ENCODE measurements at places on chromosomes 4 and X.

GRCh38 chr4:88244056-88244455, 40.3 kb downstream of the PPM1K start:
- no peak for DNase-seq

DNA sequence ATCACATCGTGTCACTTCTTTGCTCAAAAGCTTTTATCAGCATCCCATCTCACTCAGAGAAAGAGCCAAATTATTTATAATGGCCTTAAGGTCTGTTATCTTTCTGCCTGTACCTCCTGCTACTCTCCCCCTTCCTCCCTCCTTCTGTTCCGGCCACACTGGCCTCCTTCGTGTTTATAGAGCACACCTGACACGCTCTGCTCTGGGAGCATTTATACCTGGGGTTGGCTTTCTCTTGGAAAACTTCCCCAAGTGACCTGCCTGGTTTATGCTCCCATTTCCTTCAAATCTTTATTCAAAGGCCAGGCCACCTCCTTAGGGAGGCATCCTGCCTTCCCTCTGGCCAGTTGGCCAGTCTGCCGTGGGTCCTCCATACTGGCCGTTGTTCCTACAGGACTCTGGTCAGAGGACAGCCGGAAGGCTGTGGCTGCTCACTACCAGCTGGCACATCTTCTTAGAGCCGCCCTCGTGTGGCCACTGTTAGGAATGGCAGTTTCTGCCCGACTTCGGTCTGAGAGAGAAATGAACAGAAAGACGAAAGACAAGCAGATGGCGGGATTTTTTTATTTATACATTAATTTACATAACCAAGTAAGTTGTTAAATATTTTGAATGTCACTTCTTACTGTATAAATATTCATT, 80.2 kb upstream of the CBLL2 start:
- DNase-seq: peak; percentile 40

DNA sequence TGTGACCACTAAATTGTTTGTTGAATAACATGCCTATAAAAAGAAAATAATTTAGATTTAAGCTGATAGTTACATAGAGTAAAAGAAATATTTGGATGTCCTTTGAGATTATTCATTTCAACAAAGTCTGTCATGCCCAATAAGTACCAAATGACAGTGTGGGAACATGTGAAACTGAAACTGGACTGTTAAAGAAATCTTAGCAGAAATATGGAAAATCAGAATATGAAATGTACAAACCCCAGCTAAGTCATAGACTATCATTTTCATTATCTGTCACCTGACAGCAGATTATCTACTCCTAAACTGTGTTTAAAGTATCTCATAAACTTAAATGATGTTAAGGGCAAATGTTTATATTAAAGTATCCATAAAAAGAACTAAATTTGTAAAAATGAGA, 437.8 kb upstream of the FAM241A start:
- no peak for DNase-seq

- DNase-seq: no peak
Observed at GRCh38 chr4:2322841-2323240, 60.9 kb upstream of the MXD4 start.

DNA sequence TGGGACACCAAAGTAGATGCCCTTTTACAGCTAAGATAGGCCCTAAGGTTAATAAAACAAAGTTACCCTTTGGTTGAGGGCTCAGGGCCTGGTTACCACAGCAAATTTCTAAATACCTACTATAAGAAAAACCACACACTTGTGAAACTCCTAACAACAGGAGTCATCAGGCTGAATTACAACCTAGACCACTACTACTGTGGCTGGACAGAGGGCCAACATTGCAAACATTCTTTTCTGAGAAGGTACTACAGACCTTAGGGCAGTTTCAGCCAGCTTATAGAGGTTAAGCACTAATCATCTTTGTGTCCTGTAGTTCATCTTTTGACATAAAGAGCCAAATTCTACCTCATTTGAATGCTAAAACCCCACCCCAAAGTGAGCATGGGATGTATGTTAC, 504.0 kb downstream of the RAPGEF2 start:
- no peak for DNase-seq

DNA sequence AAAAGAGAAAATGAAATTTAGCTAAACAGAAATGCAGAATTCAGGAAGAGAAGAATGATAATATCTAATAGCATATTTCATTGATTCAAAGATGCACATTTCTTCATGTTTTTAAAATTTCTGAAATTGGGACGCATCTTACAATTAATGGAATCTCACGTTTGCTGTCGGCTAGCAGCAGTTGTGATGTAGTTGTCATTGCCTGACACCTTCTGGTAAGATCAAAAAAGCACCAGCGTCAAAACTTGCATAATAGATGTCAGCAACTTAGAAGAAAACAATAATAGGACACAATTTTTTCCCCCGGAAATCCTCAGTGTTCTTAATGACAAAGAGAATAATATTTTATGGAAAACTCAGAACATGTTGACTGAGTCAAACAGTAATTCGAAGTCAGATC, 29.8 kb upstream of the SLC7A3 start:
- no peak for DNase-seq

DNA sequence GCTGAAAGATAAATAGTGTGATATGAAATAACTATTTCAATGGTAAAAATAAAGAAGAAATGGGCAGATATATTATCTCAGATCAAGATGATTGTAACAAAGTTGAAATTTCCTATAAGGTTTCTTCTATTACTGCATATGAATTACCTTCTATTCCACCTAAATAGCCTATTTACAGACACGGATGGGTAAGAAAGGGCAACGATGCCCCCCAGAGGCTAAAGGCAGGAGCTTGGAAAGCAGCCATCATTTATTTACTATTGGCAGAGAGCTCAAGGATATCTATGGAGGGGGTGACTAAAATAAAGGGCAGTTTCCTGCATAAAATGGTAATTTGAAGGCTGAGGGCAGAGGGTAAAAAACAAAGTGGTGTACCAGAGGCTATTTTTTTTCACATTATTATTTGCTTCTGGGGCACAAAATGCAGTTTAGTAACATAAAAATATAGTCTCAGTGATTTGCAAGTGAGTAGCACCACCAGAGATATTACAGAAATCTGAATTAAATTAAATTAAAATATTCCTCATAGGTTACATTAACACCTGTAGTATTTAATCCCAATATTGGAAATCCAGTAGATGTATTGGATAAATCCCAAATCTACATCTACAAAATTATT, 123.1 kb downstream of the BTC start:
- peak; percentile 37 for DNase-seq

- no peak for DNase-seq
Observed at GRCh38 chrX:371907-372306, 14.8 kb downstream of the PPP2R3B start.

GRCh38 chrX:9729171-9729885, 36.3 kb downstream of the GPR143 start:
- DNase-seq: no peak

DNA sequence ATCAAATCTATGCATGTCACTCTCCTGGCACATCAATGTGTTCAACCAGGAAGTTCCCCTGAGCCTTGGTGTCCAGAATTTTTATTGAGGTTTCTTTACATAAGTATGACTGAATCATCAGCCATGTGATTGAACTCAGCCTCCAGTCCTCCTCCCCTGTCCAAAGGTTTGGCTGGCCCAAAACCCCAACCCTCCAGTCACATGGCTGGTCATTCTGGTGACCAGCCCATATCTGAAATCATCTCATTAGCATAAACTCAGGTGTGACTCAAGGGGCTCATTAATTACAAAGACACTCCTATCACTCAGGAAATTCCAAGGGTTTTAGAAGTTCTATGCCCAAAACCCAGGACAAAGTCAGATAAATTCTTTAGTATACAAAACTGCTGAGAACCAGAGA, 20.6 kb upstream of the SUPT20HL2 start:
- DNase-seq: no peak

- DNase-seq: no peak
Observed at GRCh38 chrX:134908356-134908755, 82.4 kb upstream of the SMIM10 start.

GRCh38 chr4:182724414-182724813, 192.8 kb downstream of the DCTD start:
- no peak for DNase-seq

DNA sequence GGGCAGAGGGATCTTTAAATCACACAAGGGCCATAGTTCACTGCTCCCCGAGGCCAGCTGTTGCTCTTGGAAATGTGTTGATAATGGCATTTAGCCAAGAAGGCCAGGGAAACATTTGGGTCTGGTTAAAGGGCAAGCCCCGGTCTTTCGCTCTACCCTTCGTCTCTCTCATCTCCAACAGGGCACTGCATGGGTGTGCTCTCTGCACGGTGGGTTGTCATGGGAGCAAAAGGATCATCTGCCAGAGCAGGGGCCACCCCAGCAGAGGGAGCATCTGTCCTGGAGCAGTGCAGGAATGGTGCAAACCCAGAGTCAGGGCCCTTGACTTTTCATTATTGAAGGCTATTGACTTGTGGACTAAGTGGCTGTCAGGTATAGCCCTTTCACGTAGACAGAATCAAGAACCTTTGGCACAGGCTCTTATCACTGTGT, 22.7 kb upstream of the PGRMC2 start:
- no peak for DNase-seq

DNA sequence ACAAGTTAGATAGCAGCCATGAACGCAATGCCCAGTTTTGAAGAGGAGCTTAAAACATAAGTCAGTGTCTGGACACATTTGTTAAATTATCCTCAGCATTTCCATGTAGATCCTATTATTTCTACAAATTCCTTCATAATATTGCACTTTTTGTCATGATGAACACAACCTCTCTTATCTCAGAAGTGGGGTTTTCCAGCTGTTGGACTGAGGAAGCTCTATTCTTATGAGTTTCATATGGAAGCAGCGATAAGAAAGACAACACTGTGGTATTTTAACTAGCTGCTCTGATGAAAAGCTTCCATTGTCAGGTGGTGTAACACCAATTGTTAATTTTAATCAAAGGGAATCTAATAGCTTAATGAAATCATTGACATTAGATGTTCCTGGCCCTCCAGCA, 308.7 kb downstream of the GBA3 start:
- DNase-seq: no peak

GRCh38 chrX:134631426-134632346, 26.6 kb downstream of the PLAC1 start:
- DNase-seq: no peak

DNA sequence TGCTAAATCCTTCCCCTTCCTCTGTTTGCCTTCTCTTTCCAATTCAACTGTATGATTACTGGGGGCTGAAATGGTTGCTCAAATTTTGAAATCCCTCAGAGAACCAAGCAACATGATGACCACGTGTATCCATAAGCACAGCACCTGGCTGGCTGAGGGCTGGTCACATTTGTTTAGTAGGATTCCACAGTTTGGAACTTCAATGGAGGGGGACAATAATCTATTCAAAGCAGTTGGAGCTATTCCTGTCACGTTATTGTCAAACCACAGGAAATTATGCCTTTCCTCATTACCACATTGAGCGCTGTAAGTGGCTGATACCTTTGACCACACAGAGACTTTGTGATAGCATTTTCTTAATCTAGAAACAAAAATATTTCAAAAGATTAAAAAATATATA, 7.0 kb downstream of the TMSB4X start:
- DNase-seq: no peak

DNA sequence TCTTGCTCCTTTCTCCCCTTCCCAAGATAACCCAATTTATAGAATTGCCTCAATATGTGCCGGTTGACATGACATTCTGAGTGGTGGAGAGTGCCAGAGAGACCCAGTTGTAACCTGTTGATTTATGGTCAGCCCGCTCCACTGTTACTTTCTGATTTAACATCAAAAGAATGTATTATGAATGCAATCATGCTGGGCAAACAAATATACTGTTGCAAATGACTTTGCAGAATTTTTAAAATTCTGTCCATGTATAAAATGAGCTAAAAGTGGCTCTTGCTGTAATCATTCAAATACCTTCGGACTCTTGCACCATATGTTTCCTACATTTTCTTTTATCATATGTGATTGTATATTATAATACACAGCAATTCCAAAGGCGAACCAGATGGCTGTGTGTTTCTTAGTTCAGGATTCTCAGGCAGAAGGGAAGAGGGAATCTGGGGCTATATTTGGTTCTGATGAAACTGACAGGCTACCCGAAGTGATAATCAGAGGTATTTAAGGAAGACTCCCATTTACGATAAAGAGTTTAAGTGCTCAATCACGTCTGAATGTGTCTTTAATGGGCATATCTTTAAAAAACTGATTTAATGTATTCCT, 131.7 kb downstream of the CLCN4 start:
- no peak for DNase-seq

DNA sequence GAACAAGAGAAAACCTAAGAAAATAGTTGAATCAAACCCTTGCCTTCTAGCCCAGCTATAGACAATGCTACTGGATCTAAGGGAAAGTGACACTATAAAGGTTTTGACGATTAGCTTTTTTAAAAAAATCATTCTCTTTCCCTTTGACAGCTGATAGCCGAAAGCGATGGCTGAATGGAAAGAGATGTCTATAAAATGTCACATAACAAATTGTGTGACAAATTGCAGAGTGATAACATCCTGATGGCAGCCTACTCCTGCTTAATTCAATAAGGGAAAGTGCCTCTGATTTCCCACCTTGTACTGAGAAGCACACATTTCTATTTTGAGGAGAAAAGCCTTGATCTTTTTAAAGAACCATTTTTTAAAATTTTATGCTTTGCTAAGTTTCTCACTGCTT, 114.5 kb downstream of the SORBS2 start:
- DNase-seq: no peak

DNA sequence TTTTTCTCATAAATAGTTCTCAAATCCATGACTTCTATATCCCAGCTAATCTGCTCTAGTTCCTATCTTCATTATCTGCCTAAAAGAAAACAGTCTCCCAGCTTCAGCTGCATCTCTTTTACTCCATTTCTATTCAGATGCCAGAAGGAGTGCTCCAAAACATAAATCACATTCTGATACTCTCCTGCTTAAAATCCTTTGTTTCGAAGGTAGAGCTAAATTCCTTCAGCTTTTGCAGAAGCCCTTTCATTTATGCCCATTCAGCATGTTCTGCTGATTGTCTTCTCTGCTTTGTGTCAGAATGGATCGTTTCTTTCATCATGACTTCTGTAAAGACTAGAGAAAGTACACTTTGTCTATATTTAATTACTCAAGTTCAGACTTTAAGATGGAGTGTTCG, 440.1 kb upstream of the SMIM31 start:
- no peak for DNase-seq

GRCh38 chr4:118417325-118417724, 64.5 kb upstream of the PRSS12 start:
- no peak for DNase-seq

- DNase-seq: no peak
Observed at GRCh38 chr4:1250921-1251772, 2.2 kb upstream of the CTBP1 start.

DNA sequence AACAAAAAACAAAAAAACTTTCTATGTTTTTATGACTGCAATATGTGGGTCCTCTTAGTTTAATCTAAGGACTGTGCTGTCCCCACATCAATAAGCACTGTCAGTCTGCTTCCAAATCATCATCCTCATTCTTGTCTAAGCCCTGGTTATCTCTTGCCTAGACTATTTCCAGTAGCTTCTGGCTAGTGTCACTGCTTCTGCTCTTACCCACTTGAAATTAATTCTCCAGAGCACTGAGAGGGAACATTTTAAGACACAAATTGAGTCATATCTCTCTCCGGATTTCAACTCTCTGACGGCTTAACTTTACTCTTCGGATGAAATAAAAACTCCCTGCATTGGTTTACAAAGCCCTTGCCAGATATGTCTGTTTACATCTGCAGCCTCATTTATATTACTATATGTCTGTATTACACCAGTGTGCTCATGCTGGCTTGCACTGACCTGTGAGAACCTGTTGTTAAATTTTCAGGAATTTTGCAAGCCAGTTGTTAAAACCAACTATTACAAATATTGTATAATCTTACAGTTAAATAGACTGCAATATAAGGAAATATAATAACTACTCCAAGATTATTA, 345.9 kb downstream of the ADGRL3 start:
- DNase-seq: no peak

Data from stimulated activated CD4-positive, alpha-beta T cell treated with anti-CD3 and anti-CD28 coated beads, TNF-alpha, amount 100 ng/mL, for 24 hours (primary cell).